Activated CD4-positive, alpha-beta T cell treated with anti-CD3 and anti-CD28 coated beads for 48 hours (primary cell): ENCODE measurements at places on chromosomes 4 and X.

DNA sequence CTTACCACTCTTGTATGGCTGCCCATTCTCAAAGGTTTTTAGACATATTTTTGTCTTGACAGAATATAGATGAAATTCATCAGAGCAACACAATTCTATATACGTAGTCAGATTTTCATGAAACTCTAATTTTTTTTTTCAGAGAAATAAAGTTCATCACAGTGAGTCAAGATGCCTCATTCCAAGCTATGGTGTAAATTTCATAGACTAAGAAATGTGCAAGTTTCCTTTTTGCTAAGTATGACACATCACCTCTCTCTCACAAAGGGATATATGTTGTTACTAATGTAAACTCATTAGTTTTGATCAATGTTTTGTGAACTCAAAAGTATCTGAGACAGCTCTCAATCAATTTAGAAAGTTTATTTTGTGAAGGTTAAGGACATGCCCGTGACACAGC is 60.4 kb upstream of the ATXN3L start:
- DNase-seq: no peak

DNA sequence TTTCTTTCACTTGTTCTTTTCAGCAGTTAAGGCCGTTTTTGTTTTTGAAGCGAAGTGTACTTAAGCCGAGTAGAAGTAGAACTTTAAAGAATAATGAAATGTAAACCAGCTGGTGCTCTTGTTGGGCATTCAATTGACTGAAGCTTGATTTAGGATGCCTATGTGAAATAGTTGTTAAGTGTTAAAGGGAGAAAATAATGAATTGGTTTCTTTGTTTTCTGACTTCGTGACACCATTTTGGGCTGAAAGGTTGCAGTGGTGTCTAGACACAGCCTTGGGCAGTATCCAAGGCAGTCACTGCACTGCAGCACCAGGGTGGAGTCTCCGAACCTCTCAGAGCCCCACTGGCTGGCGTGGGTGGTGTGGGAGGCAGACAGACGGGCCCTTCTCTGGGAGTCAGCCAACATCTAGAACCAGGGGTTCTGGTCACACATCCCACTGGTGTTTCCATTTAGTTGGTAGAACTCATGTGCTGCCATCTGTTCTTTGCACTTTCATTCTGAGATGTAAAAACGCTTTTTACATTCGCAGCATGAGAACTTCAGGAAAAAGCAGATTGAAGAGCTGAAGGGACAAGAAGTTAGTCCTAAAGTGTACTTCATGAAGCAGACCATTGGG is 3.5 kb downstream of the UCHL1 start:
- no peak for DNase-seq

DNA sequence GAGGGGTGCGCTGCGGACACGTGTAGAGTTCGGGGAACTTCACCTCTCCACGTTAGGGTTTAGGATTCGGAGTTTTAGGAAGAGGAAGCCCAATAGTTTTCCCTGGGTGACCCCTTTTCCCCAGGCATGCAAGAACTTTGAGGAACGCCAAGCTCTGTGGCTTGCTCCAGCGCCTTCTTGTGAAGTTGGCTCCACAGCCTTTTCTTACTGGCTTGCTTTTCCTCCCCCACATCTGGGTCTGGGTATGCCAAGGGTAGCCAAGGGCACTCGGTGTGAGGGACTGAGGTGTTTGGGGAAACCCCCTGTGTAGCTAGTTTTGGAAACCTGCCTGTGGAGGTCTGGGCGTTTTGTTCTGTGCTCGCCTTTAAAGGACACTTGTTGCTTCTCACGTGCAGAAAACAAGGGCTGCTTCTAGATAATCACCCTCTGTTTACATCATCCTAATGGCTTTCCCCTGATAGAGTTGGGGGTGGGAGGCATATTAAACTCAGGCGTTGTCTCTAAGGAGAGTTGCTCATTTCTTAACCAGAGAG is 746 bp downstream of the EDNRA start:
- DNase-seq: no peak

DNA sequence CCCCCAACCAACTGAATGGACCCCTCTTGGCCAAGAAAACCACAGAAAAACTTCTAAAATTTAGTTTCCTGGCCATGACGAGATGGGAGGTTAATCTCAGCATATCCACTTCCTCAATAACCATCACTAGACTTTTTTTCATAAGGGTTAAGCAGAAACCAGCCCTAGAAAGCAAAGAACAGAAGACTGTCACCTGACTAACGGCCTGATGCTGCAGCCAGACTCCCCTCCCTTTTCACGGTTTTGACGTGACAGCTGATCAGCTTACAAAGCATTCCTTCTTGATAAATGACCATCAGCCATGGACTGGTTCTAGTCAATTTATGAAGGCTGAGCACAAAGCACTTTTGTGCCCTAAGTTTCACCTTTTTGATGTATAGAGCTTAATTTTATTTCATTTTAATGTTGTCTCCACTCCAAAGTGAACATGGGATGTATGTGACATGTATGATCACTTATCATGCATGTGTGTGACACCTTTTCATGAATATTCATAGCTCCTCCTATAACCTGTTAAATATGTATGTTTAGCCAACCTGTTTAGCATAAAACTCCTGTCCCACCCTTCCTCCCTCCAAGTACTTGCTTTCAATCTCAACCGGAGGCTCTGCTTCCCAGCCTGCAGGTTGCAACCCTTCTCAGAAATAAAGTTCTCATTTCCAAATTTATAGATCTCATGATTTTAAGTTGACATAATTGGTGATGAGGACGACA is 56.3 kb downstream of the SERTM2 start:
- no peak for DNase-seq

DNA sequence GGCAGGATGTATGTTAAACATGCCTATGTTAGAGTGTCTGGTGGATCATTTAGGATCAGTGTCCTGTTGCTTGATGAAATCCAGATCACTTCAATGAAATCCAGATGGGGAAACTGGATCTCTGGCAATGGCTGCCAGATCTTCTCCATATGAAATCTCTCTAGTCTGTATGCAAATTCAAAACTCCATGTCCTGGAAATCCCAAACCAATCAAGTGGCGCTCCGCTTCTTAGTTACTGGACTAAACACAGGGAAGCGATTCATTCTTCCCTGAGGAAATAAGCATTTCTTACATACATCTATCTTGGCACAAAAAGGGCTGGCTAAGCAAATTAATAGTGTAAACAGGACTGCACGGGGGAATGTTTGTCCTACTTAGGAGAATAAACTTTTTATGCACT is 94.9 kb downstream of the HDAC8 start:
- DNase-seq: no peak

- DNase-seq: peak; percentile 75
Measured at GRCh38 chrX:45710081-45710801, 509.6 kb upstream of the DIPK2B start.

DNA sequence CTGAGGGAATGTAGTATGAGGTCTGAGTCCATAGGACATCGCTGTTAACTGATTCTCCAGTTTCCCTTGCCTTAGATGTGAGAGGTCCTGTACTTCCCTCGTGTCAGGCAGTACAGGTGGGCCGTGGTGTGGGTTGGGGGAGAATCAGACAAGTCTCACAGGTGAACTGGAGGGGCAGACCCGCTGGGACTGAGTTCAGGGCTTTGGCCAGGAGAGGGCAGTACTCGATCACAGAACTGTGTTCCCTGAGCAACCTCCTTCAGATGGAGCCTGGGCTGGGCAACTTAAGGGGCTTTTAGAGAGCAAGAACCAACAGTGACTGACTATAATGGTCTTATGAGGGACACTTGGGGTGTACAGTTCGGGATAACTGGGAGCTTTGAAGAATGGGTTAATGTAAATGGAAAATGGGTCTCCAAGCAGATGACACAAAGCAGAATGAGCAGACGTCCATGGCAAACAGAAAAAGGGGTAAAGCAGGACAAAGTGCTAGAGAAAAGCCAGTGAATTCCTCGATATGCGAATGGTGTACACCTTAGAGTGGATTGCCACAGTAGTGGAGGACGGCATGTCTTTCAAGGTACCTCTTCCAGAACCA is 83.6 kb downstream of the CCNG2 start:
- peak; percentile 78 for DNase-seq

- DNase-seq: no peak
Measured at GRCh38 chr4:68272380-68272779, 26.9 kb upstream of the TMPRSS11B start.

GRCh38 chrX:27445438-27445837 is 17.7 kb downstream of the PPP4R3C start:
- DNase-seq: no peak

DNA sequence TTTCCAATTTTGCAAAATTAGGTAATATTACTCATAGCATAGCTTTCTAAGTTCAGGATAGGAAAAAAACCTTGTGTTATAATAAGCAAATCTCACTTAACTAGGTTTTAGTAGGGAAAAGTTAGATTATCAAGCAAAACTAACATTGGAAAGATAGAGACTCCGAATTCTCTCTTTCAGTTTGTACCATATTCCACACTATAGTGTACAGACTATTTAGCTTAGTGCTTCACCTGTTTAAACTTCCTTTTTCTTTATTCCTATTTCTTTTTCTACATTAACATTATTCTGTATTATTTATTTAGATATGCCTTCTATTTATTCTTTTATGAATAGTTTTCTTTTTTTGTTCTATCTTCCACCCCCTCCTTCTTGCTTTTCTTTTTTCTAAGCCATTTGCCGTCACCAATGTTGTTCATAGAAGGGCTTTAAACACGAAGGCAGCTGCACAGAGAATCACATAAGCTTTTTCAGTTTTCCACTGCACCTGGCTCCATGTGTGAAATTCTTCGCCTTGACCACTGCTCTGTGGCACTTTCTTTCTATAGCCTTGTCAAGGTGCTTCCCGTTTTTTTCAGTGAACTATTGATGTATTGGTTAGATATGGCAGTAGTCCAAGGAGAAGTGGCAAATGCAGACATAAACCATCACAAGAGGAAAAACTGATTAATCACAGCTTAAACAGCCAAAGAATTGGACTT is 8.5 kb downstream of the PCDH10 start:
- no peak for DNase-seq

- DNase-seq: no peak
Measured at GRCh38 chr4:11429699-11430045, 978 bp upstream of the HS3ST1 start.

GRCh38 chr4:121377076-121377475 is 3.7 kb downstream of the QRFPR start:
- no peak for DNase-seq

DNA sequence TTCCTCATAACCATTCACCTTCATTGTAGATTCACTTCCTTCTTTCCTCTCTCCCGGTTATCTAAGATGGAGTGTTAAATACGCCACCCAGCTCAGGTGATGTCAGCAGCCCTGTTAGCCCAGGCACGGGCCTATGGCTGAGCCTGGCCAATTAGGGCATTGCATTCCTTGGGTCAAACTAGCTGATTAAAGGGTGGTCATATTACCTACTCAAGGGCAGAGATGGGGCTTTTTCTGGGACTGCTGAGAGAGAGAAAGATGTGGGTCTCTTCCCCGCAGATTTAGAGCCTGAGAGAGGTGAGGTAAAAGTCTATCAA is 39.9 kb upstream of the AFAP1 start:
- no peak for DNase-seq

DNA sequence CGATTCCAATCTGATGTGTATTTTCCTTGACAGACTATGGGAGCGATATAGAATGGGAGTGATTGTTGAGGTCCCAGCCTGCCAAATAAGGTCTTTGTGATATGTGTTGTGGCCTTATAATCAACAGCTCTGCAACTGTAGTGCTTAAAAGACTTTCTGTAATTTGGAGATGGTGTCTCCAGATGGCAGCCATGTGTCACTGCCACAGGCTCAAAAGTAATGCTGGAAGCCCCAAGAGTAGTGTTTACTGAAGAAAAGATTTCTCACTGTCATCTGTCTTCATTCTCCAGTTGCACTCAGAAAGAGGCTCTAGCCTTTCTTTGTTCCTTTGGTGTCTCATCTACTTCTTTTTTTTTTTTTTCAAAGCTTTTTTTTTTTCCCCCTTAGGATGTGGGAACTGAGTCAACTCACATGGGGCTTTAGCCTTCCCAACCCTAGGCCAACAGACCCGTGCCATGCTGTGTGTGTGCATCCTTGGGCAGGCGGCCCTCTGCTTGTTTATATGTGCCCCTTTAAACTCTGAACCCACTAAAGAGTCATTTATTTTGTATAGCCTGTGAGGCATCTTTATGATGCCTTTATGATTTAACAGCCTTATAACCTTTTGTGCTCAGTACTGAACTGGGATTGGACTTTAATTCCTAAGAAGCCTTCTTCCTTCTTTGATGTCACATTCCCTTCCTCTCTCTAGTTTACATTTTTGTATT is 15.6 kb downstream of the SRPX2 start:
- no peak for DNase-seq

- DNase-seq: no peak
Measured at GRCh38 chrX:49089553-49089952, 9.9 kb upstream of the WDR45 start.

- DNase-seq: no peak
Measured at GRCh38 chr4:157888281-157888680, 284.5 kb downstream of the GASK1B start.

DNA sequence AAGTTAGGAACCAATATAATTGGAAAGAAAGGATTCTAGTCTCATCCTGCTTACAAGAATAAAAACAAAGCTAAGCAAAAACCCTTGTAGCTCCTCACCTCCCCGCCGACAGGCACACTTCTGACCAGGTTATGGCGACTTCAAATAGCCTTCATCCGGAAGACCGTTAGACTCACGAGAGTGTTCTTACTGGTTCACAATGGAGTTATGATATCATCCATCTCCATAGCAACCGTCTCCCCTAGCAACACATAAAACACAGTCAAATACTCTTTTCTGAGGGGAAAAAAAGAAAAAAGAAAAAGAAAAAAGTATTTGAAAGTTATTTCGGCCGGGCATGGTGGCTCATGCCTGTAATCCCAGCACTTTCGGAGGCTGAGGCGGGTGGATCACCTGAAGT is at the start of gene IL13RA2:
IL13RA2 (minus strand) TSS at position 162 of the 400 bp plus-strand sequence. CDS start 347 bp downstream, outside the sequence.
- DNase-seq: no peak

GRCh38 chr4:121256887-121257466 is 92.9 kb upstream of the TNIP3 start:
- peak; percentile 22 for DNase-seq

DNA sequence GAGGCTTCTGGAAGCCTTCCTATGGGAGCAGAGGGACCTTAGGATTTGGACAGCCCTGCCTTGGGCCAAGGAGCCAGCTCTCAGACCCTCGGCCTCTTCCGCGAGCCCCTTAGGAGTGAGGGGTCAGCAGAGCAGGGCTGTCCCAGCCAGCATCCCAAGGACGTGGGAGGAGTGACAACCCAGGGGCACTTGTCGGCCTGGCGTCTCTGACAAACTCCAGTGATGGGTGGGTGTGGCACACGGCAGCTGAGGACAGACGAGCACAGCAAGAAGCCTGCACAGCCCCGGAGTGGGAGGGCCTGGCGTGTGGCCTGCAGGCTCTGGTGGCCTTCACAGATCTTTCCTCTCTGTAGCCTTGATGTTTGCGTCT is 11.6 kb upstream of the TNIP2 start:
- DNase-seq: no peak

DNA sequence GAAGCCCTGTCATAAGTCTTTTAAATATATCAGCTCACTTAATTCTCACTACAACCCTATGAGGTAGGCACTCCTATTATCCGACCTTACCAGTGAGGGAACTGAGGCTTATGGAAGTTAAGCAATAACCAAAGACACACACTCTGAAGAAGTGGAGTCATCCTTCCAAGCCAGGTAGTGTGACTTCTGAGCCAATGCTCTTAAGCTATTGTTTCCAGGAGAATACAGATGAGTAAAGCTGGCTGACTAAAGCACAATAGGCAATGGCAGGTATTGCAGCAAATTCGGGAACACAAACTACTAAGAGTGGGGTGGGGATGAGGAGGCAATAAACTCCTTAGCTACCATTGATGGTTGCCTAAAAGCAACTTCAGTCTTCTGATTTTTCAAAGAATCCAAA is 81.8 kb upstream of the KIT start:
- no peak for DNase-seq

GRCh38 chrX:132568291-132568690 is 79.5 kb upstream of the MBNL3 start:
- no peak for DNase-seq
